ENCODE measurements at places on chromosomes 11 and 22.

DNA sequence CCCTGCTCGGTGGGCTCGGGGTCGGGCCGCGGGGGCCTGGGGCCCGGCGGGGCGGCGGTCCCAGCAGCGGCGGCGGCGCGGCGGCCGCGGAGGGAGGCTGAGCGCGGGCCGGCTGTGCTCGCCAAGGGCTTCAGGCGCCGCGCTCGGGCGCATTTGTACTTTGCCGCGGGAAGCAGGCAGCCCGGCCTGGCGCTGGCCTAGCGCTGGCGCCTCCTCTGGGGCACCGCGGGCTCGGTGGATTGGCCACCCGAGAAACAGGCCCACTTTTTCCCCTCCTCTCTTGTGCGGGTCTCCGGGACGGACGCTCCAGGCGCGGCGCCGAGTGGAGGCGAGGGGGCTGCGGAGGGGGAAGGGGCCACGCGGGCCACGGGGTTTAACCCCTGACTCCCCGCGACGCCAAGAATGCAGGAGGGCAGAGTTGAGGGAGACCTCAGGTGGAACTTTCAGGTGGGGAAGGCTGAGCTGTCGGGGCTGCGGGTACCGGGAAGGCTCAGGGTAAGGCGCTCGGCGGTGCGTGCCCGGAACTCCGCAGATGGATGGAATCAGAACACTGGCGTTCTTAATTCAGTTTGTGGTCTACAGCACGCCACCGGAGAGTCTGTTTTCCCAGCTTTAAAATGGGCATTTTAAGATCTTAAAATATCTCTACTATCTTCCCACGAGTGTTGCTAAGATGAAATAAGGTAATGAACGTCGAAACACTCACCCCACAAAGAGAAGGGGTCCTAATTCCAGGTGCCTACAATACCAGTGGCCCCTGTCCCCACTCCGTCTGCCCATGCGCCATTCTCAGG is at the start of gene CHRDL2:
CHRDL2 (minus strand) TSS at position 126 of the 794 bp plus-strand sequence. CDS start 538 bp downstream, outside the sequence.
- DNase-seq, result no peak

DNA sequence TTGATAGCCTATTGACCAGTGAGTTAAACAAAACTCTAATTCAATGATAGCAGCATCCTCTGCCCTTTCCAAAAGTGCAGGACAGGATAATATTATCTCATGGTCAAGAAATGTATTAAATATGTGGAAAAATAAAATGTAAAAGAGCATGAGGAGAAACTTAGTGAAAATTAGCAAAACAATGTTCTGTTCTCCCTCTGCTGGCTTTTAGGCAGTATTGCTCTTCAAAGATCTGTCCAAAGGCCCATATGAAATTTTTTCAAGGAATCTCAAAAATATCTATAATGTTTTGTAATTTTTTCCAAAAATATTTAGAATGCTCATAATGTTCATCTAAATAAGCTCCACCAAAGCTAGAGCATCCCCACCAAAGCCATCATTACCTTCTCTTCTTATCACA is 8.3 kb upstream of the ARL14EP start:
- peak; percentile 41 for DNase-seq

DNA sequence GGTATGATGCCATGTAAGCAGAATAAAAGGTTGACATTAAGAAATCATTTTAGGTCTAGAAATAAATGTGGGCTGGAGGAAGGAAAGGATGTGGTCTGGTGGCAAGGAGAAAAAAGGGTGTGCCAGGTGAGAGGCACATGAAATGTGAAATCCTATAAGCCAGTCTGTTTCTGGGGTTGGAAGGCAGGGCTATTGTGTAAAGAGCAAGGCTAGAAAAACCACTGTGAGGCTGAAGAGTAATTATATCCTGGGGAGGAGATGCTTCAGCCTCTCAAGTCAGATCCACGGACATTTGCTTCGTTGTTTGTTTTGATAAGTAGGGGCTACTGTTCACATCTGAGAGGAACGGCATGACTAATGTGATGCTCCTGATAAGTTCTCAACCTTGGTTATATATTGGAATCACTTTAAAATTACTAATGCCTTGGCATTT is 77.5 kb upstream of the CTSC start:
- no peak for DNase-seq

GRCh38 chr11:62190011-62190410 is at the start of gene SCGB1D1:
TSS of gene SCGB1D1 (plus strand) at chr11:62190216. CDS start at chr11:62190285, 69 bp downstream.
- no peak for DNase-seq

DNA sequence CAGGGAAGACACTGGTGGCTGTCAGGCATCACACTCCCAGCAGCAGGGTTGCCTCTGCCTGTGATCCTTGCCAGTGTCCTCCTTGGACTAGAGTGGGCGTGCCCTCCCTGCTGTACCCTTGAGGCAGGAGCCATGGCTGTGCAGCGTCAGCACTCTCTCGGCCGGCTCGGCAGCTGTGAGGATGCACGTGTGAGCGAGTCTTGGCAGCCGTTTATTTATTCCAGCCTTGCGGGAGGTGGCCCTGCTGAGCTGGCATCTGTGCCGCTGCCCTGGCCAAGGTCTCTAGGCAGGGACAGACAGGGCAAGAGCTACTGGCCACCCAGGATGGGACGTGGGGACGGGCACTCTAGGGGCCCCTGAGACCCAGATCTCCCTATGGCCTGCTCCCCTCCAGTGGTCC is 33.9 kb downstream of the TSPAN4 start:
- DNase-seq, result no peak

GRCh38 chr11:128477278-128477677 is 110.1 kb downstream of the ETS1 start:
- no peak for DNase-seq

- no peak for DNase-seq
These were observed 9.0 kb upstream of the NUCB2 start for GRCh38 chr11:17267576-17267975.
